Fibroblast of skin of left quadriceps (primary cell): ENCODE measurements at places on chromosomes 2 and 18.

- peak; percentile 37 for DNase-seq
Observed at GRCh38 chr2:138030459-138030858, 66.2 kb downstream of the HNMT start.

DNA sequence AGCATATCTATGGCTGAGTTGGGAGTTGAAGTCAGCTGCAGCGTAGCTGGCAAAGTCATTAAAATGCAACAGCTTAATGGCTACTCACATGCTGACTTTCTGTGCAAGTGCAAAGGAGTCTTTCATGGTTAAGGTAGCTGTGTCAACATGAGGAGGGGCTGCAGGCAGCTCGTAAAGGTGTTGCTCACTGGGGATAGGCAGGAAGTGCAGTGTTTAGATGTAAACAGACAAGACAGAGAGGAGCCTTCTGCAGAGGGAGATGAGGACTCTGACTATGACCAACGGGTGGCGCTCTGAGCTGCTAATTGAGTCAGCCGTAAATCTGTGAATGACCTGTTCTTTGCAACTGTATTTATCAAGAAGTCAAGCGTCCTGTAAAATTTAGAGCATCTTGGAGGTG, 22.3 kb upstream of the CAVIN2 start:
- DNase-seq, result no peak

DNA sequence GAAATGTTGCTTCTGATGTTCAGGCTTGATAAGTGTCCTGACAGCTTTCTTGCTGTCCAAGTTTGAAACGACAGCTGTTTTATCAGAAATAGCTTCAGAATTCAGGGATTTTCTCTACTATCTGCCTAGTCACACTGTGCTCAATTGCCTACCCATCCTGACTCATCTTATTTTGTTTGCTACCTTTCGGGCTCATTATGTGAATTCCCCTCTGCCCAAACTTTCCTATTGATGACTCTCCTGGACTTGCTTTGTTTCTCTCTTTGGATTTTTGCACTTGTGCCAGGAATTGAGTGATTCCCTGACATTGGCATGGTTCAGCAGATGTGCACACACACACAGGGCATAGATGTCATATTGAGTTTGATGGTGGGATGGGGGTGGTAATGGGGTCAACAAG, 1052.6 kb upstream of the PIK3C3 start:
- no peak for DNase-seq

GRCh38 chr2:182870227-182870626, 3.8 kb upstream of the FRZB start:
- DNase-seq, result no peak

GRCh38 chr18:63186520-63187222, 132.9 kb downstream of the BCL2 start:
- DNase-seq, result peak; percentile 8

- no peak for DNase-seq
Observed at GRCh38 chr18:46401486-46402070, 255.4 kb downstream of the LOXHD1 start.

DNA sequence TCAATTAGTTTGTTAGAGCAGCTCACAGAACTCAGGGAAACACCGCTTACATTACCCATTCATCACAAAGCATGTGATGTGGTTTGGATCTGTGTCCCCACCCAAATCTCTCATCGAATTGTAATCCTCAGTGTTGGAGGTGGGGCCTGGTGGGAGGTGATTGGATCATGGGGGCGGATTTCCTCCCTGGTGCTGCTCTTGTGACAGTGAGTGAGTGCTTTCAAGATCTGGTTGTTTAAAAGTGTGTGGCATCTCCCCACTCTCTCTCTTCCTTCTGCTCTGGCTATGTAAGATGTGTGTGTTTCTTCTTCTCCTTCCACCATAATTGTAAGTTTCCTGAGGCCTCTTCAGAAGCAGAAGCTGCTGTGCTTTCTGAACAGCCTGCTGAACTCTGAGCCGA, 63.5 kb upstream of the AGPS start:
- DNase-seq, result no peak

DNA sequence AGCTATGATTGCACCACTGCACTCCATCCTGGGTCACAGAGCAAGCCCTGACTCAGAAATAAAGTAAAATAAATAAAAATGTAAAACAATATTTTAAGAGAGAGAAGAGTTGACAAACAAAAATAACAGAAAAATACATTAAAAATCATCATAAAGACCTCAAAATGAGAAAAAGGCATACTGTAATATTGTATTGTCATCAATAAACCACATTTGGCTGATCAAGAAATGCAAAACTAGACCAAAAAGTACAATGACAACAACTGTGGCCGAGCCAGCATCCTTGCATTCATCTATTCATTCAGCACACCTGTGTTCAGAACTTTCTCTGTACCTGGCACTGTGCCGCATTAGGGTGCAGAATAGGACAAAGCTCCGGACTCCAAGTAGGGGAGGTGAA, 121.8 kb downstream of the ALK start:
- DNase-seq, result no peak

DNA sequence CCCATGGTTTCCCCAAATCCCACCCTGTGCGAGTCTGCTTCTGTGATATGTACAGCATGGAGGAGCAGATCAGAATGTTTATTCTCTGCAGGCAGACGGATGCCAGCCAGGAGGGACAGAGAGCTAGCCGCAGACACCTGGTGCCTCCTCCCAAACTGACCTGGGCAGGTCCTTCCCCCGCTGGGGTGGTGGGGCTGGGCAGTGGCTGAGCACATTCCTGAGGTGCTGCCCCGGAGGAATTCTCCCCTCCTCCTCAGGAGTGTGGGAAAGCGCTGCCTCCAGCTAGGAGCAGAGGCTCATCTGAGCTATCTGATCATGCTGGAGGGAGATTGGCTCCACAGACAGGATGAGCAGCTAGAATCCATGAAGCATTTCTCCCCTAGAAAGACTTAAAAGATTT, 21.7 kb downstream of the C2orf92 start:
- DNase-seq, result no peak

DNA sequence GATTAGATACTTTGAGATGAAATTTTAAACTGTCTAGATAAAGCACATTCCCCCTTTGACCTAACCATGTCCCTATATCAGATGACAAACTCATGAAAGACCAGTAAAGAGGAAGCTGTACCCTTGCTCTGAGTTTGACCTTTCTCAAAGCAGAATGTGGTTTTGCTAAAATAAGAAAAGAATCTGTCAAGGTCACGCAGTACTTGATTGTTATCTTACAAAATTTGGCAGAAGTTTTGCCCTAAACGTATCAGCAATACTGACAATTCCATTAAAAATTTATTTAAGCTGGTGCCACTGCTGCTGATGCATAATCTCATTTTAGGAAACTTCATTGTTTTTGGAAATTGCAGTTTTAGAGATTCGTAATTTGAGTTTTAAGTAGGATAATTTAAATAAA, 31.2 kb upstream of the GALM start:
- DNase-seq, result no peak

GRCh38 chr2:15939556-15939853, 845 bp upstream of the MYCN start:
- DNase-seq, result no peak

DNA sequence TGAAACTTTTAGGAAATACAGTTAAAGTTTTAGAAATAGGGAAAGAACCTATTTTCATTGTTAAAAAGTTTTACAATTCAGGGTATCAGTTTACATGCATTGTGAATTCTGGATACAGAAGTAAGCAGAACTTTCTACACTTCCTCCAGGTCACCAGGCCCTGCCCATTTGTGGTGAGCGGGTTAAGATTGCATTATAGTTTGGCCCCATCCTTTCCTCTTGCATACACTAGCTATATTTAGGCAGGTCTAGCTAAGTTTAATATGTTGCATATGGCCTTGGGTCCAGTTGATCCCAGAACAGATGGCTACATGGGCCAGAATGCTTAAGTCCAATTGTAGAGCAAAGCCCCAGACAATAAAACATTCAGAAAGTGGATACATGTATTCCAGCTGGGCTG, 4.8 kb downstream of the VWA3B start:
- no peak for DNase-seq

- DNase-seq, result no peak
Observed at GRCh38 chr2:179800776-179801175, 60.6 kb downstream of the ZNF385B start.

- no peak for DNase-seq
Observed at GRCh38 chr18:4017480-4017879, 437.6 kb downstream of the DLGAP1 start.

GRCh38 chr2:170396799-170397459, 219.0 kb downstream of the MYO3B start:
- no peak for DNase-seq

DNA sequence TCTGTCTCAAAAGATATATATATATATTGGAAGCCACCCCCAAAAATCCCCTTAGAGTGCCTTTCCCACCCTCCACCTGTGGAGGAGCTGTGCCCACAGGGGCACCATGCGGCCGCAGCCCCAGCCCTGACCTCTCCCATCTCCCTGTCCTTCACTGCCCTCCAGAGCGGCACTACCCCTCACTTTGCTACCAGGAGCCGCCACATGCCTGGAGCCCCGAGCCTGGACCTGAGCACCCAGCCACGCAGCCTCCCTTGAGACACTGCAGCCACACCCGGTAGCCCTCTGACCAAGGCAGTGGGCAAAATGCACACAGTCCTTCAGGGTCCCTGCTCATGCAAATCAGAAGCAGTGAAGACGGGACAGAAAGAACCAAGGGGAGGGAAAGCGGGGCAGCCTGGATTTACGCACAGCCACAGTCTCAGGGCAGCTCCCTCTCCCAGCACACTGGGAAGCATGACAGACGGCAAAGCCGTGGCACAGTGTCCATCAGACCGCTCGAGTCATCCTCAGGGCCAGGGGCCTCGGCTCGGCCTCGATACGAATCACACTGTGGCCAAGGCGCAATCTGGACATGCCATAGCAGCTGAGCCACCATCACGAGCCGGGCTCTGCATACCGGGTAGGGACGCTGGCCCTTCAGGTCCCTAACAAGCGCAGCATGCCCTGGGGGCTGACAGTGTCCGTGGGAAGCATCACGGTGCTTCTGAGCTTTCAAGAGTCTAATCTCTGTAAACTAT, 10.1 kb downstream of the HDAC4 start:
- no peak for DNase-seq

DNA sequence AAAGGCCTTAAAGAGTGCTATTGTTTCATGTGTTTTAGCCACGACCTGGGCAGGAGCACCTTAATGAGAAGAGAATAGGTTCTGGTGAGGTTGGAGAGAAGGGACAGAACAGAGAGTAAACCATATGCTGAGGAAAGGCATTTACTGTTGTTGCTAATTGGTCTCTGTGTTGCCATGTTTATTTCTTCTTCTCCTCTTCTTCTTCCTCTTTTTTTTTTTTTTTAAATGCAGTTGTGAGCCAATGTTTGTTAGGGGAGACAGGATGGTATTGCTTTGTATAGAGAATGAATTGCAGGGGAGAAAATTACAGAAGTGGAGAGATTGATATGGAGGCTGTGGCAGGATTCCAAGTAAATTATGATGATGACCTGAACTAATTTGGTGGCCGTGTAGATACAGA, 2.6 kb downstream of the SCN9A start:
- DNase-seq, result no peak

- DNase-seq, result peak; percentile 94
Observed at GRCh38 chr2:27078267-27079194, at the start of gene EMILIN1. Gene EMILIN1, plus strand, starts transcription at chr2:27078615. Its CDS starts 451 bp downstream, at chr2:27079066.
